NCI-H146 (cell line): ENCODE measurements at places on chromosomes 6 and 20.
A peak's percentile ranks its signal among the peaks of the same experiment; 100 is the strongest.

DNA sequence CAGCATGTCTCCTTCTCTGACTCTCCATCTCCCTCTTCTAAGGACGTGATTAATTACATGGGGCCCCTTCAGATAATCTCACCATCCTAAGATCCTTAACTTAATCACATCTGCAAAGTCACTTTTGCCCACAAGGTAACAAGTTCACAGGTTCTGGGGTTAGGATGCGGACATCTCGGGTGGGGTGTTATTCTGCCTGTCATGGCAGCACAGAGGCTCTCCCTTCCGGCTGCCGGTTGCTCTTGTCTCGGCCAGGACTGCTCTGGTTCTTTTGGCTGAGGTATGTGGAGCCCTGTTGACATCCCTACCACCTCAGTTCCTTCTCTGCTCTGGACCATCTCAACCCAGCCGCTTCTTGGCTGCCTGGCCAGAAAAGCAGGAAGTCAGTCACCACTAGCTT, 4.2 kb upstream of the CST11 start:
- DNase-seq: no peak

DNA sequence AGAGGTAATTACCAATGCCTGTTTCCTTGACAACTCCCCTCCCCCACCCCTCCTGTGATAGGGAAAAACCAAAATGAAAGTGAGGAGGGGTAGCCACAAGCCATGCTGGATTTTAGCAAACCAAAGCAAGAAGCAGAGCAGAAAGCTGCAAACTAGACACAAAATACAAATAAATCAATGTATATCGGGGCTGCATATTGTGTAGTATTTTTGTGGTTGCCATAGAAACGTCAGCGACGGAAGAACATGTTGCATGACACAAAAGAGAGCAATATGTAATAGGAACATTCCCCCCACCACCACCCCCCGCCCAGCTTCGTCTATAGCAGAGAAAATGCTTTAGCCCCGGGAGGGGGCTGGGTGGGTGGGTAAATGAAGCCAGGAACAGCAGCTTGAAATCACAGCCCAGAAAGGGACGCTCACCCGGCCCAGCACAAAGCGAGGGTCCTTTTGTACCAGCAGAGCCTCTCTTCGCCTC, 548 bp downstream of the AGPAT4 start:
- peak; percentile 95 for DNase-seq

DNA sequence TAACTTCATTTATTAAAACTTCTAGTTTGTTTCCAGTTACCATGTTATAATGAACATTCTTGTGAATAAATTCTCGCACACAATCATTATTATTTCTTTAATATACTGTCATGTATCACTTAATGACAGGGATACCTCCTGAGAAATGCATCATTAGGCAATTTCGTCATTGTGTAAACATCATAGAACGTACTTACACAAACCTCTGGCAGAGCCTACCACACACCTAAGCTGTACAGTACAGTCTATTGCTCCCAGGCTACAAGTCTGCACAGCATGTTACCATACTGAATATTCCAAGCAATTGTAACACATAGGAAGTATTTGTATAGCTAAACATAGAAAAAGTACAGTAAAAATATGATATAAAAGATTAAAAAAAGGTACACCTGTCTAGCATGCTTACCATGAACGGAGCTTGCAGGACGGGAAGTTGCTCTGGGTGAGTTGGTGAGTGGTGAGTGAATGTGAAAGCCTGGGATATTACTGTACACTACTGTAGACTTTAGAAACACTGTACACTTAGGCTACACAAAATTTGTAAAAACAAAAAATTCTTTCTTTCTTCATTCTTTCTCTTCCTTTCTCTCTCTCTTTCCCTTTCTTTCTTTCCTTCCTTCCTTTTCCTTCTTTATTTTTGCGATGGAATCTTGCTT, 268.2 kb upstream of the SOX4 start:
- peak; percentile 72 for DNase-seq

DNA sequence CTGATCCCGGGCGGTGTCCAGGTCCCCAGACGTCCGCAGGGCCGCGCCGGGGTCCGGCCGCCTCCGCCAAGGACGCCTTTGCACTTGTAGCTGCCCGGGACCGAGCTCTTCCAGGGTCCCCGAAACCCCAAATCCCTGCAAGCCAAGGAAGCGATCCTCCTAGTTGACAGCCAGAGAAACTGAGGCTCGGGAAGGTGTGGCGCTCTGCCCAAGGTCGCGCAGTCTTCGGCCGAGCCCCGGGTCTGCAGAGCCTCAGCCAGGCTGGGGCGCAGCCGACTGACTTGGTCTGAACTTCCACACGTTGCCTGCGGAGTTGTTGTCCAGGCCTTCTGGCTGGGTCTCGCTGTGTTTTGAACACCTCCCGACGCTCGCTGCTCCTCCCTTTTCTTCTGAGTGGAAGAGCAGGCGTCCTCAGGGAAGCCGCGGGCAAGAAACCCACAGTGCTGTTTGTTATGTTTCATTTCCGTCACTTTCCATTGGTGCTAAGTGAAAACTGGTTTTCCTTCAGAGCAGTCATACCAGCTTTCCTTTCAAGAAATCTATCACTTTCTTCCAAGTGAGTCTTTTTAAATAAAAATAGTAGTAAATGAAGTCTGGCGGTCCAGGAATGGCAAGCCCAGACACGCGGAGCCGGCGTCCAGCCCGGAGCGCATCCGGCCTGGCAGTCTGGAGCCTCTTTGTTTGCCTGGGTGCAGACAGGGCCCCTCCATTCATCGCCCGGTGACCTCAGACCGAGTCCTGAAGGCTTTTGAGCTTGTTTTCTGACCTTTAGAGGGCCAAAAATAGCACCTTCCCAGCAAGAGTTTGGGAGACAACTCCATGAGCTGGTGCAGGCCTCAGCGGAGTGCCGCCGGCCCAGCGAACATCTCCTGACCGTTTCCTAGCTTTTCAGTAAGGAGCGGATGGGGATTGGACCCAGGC, 698 bp downstream of the FAM210B start:
- DNase-seq: peak; percentile 78

DNA sequence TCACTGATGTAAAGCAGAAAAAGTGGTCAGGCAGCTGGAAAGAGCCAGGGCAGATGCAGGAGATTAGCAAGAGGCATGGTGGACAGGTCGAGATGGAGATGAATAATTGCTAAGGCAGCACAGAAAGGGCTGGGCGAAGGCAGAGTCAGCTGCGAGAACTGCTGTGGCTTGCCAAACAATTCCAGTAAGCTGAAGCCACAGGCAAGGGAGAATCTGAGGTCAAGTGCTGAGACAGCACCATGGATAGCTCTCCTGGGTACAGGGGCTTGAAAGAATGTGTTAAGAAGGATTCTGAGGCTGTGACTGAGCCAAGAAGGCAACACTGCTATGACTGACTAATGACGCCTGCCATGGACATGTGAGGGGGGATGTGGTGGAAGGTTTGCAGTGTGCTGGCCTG, 220.8 kb upstream of the FOXA2 start:
- no peak for DNase-seq

- DNase-seq: no peak
Observed at GRCh38 chr6:130457605-130458004, 91.8 kb downstream of the TMEM200A start.

GRCh38 chr6:136502786-136503185, 47.4 kb downstream of the MAP7 start:
- no peak for DNase-seq

GRCh38 chr6:33321227-33321626, 3.7 kb upstream of the ZBTB22 start:
- no peak for DNase-seq

DNA sequence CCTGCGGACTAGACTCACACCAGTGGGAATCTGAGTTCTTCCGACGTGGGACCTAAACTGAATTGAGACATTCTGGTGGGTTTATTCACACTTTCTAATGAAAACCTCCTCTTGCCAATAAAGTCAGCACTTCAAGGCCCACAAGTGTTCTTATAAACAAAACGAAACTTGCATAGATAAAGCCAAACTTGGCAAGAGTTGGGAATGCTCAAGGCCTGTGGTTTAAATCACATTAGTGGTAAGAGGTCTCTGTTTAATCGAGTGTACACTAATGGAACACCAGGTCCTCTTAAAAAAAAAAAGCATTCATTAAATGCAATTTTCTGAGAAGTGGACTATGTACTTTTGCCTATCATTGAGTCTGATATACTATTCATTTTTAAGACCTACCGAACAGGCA, 143.3 kb downstream of the SMOC2 start:
- DNase-seq: no peak

- DNase-seq: peak; percentile 87
Observed at GRCh38 chr6:47655719-47656595, 42.4 kb upstream of the ADGRF4 start.

DNA sequence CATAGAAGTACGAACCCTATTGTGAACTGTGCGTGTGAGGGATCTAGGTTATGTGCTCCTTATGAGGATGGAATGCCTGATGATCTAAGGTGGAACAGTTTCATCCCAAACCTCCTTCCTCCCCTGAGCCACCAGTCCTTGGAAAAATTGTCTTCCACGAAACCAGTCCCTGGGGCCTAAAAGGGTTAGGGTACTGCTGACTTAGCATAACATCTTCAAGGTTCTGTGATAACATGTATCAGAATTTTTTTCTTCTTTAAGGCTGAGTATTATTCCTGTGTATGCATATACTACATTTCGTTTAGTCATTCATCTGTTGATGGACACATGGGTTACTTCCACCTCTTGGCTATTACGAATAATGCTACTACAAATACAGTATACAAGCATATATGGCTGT, 80.2 kb downstream of the TSHZ2 start:
- no peak for DNase-seq

DNA sequence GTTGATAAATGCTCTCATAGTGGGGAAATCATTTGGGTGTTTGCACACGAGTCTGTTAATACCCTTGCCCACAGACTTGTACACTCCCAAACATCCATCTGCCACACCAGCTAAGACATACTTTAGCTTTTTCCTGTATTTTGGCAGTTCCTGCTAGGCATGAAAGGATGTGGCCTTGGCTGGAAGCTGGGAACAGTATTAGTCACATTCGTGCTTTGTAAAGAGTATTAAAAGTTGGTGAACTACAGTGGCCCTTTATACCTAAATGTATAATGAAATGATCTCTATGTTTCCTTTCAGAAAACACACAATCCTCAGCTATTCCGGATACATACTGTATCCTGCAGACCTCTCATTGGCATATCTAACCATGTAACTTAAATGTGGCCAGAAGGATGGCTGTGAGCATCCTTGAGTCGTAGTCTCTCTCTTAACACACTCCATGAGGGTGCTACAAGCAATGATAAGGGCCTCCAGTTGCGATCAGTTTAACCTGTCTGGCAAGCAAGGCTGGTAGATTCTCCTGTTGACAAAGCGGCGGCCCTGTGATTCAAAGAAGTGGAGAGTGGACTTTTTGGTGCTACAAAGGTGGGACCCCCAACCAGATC, 1.5 kb downstream of the LEMD2 start:
- DNase-seq: no peak

DNA sequence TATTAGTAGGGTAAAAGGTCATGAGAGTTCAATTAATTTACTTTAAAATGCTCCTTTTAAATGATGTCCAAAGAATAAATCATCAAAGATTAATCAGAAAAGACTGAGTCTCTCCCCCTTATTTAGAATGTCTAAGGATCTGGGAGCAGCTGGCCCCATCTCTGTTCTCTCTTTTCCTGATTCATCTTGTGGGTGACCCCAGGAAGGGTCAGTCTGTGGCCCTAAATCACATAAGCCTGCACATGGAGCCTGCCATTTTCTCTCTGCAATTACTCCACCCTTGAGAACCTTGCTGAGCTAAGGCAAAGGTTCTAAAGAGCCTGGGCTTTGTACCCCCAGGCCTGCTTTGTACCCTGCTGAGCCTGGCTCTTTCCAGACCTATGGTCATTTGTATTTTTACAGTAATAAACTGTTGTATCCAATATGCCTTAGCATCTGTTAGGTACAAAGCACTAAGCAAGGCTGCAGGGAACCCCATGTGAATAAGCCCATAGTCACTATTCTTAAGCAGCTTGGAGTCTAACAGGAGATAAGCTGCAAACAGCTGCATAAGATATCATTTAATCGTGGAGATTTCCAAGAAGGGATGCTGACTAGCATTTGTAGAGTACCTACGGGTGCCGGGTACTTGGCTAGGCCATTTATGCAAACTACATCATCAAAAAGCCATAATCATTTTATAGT, 431.0 kb upstream of the MARCKS start:
- no peak for DNase-seq

DNA sequence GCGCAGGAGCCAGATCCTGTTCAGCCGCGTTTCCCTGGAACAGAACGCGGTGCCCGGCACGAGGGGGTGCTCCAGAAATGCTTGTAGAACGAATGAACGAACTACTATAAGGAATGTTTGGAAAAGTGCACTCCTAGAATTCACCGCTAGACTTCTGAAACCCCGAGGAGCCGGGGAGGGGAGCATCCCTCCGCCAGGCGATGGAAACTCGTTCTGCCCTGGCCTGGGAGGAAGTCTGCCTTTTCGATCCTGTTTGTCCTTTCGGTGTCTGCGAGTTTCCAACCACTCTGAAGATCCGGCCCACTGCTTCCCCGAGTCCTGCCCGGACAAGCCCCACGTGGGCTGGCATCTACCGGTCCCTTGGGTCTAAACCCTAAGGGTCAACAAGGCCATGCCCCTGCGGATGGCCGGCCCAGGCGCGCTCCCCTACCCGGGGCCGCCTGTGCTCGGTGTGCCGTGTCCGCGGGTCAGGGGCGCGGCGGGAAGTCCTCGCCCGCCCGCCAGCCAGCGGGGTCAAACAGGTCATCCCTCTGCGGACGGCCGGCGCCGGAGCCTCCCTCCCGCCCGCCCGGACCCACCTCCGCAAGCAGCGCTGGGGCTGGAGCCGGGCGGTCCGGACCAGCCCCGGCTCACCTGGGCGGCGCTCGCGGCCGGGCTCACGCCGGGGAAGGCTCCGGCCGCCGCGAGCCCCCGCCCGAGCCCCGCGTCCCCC, 526 bp downstream of the SULF2 start:
- DNase-seq: no peak

DNA sequence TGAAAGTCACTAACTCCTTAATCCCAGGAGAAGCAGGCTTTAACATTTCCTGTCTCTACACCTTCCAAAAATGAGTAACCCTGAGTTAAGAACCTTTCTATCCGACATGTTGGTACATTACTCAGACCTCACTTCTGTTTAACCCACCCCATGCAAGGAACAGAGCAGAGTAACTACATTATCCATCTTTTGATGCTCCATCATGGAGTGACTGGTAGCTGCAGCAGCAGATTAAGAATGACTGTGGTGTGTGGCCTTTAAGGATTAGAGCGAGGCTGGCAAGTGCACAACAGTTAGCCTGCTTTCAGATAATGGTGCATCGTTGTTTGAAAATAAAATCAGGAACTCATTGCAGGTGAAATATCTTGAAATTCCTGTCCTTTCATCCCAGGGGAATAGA, 2.0 kb downstream of the TRAF3IP2 start:
- no peak for DNase-seq
